ENCODE measurements at places on chromosomes 5 and 9.

GRCh38 chr5:150490296-150490669, 17.6 kb upstream of the NDST1 start:
- no peak for DNase-seq

DNA sequence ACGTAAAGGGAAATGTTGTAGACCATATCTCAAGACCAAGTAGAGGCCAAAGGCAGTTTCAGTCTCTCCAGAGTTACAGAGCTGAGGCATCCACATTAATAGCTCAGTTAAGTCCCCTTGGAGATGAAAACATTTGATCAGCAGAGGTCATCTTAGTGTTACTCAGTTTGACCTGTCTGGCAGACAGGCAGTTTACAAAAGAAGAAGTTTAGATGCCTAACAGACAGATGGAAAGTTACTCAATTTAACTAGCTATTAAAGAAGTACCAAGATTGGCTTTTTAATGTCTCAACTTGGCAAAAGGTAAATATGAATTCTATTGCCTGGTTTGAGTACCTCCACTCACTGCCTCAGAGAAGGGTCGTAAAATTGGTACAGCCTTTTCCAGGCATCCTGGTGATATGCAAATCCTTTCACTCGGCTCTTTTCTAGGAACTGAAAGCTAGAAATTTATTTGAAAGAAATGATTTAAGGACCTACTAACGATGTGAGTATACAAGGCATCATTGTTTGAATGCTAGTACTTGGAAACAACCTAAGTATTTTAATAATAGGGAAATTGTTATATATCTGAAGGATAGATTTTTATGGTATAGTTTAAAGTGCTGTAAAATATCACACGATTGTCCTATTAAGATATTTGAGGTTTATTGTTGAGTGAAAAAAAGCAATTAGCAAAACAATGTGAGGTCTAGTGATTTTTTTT, 14.8 kb downstream of the ACO1 start:
- no peak for DNase-seq

DNA sequence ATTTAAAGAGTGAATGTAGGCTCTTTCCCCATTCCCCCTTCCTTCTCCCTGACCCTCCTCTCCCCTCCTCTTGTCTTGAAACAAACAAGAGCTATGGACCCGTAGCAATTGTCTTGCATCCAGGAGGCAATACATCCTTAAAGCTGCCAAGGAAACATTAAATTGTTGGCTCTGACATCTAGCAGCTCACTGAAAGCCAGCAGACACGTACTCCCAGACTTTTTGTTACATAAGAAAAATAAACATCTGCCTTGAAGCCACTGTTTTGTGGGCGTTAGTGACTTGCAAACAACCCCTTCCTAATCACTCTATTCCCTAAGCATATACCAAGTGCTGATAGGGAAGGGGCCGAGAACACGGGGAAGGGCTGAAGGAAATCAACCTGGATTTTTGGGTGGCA, 8.6 kb downstream of the SLC45A2 start:
- DNase-seq: no peak

GRCh38 chr5:99308131-99308530, 379.3 kb upstream of the CHD1 start:
- no peak for DNase-seq

- no peak for DNase-seq
Observed at GRCh38 chr5:153780876-153781705, 257.6 kb downstream of the FAM114A2 start.

- no peak for DNase-seq
Observed at GRCh38 chr9:132725306-132725705, 55.0 kb downstream of the GTF3C4 start.

DNA sequence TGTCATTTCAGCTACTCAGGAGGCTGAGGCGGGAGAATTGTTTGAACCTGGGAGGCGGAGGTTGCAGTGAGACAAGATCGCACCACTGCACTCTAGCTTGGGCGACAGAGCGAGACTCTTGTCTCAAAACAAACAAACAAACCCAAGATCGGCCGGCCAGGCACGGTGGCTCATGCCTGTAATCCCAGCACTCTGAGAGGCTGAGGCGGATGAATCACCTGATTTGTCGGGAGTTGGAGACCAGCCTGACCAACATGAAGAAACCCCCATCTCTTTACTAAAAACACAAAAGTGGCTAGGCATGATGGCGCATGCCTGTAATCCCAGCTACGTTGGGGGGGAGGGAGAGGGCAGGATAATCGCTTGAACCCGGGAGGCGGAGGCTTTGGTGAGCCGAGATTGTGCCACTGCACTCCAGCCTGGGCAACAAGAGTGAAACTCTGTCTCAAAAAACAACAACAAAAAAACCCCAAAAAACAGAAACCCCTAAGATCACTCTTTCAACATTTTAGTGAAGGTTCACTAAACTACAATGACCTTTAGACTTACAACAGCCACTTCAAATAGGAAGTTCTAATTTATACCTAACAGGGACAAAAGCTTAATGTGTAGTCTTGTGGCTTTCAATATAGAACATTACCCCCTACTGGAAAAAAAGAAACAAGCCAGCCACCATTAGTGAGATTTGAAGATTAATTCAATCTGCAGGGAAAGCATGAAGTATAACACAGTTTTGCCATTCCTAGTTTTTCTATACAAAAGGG, 7.0 kb downstream of the HSPA9 start:
- DNase-seq: no peak
